Activated CD4-positive, alpha-beta T cell treated with anti-CD3 and anti-CD28 coated beads, Interleukin-2, amount 10 ng/mL, durations not matched to agents 7 days and 5 days (primary cell): ENCODE measurements at places on chromosomes 7 and 10.

GRCh38 chr10:79193694-79194382, 125.1 kb downstream of the ZMIZ1 start:
- no peak for DNase-seq

DNA sequence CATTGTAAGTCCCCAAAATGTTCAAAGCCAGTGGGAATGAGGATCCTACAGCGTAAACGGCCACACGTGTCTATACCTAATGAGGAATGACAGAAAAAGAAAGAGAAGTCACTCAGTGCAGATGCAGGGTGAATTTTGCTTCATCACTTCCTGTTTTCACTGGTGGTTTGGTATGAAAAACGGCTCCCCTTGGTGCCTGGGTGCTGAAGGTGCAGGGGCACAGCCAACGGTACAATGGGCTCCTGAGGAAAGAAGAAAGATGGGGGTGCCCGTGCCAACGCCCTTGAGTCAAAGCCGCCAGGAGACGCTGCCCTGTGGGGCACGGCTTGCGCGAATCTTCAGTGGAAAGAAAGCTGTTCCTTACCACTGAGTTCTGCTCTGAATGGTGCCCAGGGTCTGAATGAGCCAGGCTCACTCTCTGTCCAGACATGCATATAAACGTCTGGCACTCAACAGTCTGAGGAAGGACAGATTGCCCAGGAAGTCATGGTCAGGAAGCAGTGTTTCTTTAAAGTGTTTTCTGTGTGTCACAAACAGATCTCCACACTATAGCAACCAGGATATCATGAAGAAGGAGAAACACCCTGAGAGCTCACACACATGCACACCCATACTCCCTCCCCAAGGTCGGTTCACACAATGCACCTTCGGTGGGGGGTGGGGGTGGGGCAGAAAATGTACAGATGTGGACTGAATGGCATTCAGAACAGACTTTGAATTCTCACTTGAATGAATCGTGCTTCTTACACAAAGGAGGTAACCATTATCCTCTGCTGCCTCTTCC, 105.8 kb downstream of the ELMO1 start:
- DNase-seq, result peak; percentile 82

GRCh38 chr10:12406764-12407400, 57.5 kb downstream of the CAMK1D start:
- no peak for DNase-seq

DNA sequence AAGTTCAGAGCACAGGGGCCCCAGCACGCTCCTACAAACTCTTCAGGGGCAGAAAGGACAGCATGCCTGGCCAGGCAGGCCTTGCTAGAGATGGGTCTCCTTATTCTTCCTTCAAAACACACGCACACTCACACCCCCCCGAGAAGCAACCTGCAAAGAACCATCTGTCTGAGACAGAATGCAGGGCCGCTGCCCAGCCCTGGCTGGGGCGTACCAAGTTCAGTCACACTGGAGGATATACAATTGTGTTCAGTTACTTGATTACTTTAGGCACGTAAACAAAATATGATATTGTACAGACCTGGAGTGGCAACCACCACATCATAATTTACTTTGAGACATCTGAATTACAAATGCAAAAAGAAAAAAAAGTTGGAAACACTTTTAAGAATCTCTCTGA, 5.7 kb downstream of the FAM53B start:
- no peak for DNase-seq

DNA sequence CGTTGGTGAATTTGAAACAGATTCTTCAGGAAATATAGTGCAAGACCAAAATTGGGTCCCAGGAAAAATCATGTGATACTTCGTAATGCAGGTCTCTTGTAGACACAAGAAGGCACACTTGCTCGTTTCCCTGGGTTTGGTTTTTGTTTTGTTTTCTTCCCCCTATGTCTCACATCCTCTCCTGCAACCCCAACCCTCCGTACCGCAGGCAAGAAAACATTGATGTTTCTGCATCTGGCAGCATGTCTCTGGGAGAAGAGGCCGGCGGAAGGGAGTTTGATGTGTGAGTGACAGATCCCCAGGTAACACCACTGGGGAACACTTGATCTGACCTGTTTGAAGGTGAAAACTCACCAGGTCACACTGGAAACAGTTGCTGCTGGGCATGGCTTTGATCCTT, 718.5 kb downstream of the AUTS2 start:
- peak; percentile 70 for DNase-seq

- no peak for DNase-seq
Observed at GRCh38 chr7:76254781-76255180, 47.7 kb upstream of the HSPB1 start.

- no peak for DNase-seq
Observed at GRCh38 chr10:43237631-43238446, 29.0 kb downstream of the RASGEF1A start.

DNA sequence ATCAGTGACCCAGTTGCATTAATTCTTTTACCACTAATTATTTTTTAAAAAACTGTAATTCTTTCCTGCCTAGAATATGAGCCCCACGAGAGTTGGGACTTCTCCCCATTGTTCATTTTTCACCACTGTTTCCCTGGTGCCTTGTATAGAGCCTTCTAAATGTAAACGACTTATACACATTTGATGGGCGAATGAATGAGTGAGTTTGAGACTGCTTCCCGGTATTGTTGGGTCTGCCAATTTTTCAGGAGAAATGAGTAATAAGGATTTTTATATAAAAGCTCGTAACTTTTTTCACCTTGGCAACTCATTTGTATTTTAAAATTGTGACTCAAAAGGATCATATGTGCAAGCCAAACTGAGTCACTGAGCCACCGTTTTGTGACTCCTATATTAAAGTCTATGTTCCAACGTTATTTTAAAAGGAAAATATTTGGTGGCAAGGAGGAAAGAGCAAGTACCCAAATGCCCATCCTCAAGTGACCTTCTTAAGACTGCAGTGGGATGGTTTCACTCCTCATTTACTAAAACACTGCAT, 621.3 kb downstream of the KCNMA1 start:
- no peak for DNase-seq

DNA sequence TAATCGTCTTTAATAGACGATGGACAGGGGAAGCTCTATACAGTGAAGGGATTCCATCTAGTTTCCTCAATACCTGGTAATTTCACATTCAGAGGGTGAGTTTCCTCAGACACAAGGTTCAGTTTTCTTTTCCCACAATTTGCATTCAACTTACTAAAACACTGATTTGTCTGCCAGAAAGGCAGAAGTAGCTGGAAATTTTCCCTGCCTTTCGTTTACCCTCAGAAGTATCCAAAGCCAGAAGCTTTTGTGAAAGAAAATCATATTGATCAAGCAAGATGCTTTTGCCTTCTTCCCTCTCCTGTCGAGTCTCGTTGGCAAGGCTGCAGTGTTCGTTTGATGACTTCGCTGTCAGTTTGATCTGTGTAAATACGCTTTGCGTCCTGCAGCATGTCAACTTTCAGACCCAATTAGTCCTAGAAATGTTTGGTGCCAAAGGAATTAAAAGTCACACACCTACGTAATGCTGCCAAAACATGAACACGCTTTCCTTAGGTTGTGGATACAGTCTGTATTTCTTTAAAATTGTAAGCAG, 631.9 kb upstream of the FOXK1 start:
- no peak for DNase-seq

DNA sequence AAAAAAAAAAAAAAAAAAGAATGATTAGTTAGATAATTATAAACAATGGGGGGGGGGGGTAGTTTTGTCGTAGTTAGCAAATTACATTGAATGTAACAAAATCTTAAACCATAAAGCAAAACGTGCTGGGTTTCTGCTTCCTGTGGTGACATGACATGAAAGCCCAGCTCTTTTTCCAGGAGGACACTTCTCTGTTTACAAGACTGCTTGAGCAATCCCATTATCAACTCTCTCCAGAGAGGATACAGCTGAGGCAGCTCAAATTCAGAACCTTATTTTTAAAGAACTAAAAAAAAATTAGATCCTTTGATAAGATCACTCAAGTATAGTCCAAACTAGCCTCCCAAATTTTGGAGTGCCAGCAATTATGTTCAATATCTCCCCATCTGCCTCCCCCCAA, 58.6 kb downstream of the ADRB1 start:
- DNase-seq, result no peak

GRCh38 chr7:131381069-131381838, 53.6 kb downstream of the MKLN1 start:
- no peak for DNase-seq

DNA sequence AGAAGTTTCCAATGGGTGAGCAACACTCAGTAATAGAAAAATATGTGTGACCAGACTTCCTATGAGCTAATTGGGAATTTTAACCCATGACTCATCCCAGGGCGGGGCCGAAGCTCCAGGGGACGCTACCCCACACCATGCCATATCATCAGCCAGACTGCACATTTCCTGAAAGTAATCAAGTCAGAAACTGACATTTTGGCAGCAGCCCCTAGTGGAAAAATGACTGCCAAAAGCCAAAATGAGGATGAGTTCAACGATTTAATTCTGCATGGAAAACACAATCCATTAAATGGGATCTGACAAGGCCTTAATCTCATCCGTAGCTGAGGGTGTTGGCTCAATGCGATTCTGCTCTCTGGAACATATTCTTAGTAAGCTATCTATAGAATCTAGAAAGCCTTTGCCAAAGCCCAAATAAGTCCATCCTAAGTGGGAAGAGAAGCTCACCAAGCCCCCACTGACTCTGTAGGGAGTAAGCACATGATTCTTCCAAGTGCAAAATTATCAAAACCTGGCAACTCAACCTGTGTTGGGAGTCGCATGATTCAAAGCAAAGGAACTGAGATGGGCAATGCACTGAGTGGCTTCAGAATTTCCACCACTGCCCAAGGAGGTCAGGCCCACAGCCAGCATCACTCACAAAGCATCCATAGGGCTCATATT, 93.1 kb upstream of the PDE1C start:
- DNase-seq, result no peak

DNA sequence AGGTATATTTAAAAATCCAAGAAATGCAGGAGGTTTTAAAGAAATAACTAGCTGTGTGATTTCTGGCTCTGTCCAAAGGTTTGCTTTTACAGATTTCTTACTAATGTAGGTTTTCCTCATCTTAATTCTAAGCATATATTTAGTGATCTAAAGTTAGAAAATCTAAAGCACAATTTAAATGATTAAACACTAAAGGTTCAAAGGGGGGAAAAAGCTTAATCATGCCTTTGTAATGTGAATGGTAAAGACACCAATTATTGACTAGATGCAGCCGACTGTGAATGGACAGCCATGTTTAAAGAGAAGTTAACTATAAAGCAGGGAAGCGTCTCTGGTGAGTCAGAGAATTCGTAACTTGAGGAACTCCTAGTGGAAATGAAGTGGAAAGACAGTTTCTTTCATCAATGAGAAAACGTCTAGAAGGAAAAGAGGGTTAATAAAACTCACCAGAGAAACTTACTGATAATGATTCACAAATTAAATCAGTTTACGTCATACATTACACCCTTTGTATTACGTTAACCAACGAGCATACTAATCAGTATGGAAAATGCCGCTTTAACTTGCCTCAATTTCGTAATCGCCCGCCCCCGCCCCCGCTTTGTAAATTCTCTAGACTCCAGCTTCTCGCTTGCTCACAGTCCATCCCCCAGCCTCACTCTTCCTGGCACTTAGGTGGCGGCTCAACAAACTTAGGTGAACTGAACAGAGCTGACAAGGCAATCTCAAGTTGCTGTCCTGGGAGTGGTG, 1.1 kb upstream of the HBP1 start:
- DNase-seq, result peak; percentile 14

- no peak for DNase-seq
Observed at GRCh38 chr10:75029857-75030256, 81.6 kb upstream of the SAMD8 start.
